ENCODE measurements at places on chromosomes 13 and 19. TPM values are rescaled to one million over a fixed set of nuclear protein-coding genes. Genes with fewer than 3 reads are reported as not detected.

DNA sequence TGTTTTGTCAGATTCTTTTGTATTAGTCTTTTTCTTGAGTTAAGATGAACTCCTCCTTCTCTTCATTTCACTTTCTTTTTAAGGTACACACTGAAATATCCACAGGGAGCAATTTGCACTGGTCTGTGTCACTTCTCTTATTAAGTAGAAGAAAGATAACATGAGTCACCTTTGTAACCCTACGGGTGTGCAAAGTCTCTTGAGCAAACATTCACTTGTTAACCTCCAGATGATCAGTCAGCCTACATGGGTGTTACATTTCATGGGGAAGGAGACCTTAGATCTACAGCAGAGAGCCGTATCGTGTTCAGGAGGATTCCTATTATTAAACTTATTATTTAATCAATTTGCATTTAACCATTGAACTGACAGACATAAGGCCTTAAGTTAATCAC is 5.1 kb downstream of the ZNF507 start:
- peak overlapping the region; percentile 51 for H3K27ac ChIP-seq
- no peak overlapping the region for H3K4me3 ChIP-seq
- no peaks in the 10 kb centered on the region for H3K27me3 ChIP-seq
- no peak for DNase-seq
- peaks cover 58% of the 10 kb centered on the region for H3K4me1 ChIP-seq

- DNase-seq = no peak
- H3K36me3 ChIP-seq = no peaks in the 10 kb centered on the region
- no peak overlapping the region for H3K4me3 ChIP-seq
- H3K27me3 ChIP-seq = peaks cover 19% of the 10 kb centered on the region
Measured at GRCh38 chr19:39247701-39248664, 673 bp downstream of the IFNL4 start.

Gene HPN
- total RNA-seq = 0.11 TPM

DNA sequence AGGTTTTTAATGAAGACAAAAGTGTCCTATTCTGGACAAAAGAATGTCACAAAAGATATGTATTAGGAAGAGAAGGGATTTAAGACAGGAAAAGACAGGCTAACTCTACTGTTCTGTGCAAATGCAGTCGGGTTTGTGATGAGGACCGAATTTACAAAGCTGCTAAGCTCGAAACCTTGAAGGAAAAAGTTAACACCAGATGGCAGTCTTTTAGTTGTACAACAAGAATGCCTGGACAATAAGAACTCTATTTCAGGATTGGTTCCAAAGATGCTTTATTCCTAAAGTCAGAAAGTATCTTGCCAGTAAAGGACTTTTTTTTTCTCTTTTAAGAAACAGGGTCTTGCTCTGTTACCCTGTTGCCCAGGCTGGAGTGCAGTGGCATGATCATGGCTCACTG is 51.1 kb downstream of the HS6ST3 start:
- no peak overlapping the region for H3K27ac ChIP-seq
- H3K4me1 ChIP-seq = no peaks in the 10 kb centered on the region
- no peak for DNase-seq
